CD4-positive, CD25-positive, alpha-beta regulatory T cell (primary cell): ENCODE measurements at places on chromosomes 4 and X.

- DNase-seq: no peak
These were observed 193.2 kb downstream of the PTTG2 start for GRCh38 chr4:38153387-38153760.

- no peak for DNase-seq
These were observed 30.3 kb upstream of the GLRB start for GRCh38 chr4:157045507-157046127.

DNA sequence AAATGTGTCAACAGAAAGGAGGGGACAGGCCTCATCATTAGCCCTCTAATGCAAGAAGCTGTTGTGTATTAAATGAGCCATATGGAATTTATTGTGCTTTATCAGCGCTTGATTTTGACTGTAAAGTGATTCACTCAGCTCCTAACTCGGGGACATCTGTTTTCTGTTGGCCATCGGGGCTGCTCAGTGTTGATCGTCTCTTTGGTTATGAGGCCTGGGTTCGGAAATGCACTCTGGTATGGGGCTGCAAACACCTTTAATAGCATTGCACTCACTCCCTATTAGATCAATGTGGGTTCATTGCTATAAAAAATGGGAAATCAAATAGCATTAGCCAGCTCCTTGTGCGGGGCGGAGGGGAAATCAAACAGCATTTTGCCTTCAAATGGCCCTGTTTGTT, 6.4 kb downstream of the ARX start:
- DNase-seq: no peak

DNA sequence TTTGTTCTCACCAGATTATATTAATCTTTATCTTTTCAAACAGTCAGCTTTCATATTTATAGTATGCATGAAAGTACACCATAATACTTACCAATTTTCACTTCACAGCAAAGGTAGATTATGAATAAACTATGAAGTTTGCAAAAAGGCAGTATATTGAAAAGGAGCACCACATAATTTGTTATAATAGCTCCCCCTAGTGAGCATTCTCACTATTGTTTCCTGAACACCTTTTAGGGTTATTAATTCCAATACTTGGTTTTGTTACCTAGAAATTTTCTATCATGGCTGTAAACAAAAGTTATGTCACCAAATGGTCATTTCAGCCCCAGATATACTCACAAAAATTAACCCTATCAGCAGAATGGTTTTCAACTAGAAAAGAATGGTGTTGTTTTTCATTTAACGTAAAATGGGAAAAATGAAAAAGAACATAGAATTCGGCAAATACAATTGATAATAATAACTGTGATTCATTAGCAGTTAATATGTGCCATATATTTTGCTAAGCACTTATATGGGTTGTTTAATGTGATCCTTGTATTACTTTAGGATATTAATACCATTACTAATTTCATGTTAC, 30.2 kb upstream of the NKX6-1 start:
- peak; percentile 32 for DNase-seq

GRCh38 chrX:7117587-7117986, 29.9 kb upstream of the STS start:
- DNase-seq: no peak

GRCh38 chr4:30518211-30518610, 202.0 kb upstream of the PCDH7 start:
- DNase-seq: no peak

GRCh38 chr4:61440321-61440720, 240.2 kb downstream of the ADGRL3 start:
- DNase-seq: no peak

GRCh38 chrX:82092307-82092706, 890.4 kb downstream of the SH3BGRL start:
- no peak for DNase-seq

- DNase-seq: no peak
These were observed 20.9 kb upstream of the MTM1 start for GRCh38 chrX:150547375-150548115.

- no peak for DNase-seq
These were observed 357.2 kb upstream of the GATB start for GRCh38 chr4:152117933-152118507.

DNA sequence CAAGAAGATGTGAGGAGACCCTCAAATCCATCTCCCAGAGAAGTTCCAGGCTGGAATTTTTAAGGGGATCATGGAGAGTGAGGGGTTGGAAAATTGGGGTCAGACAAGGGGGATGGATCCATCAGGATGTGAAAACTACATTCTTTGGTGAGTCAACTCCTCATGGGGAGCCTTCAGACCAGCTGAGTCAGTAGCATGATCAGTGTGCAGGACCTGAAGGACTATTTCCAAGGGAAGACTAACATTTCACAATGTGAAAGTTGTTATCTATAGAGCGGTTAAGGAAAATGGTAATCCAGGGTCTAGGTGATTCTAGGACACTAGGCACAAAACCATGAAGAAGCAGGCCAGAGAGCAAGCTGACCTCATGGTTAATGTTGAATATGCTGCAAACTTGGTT, 38.6 kb upstream of the CEP135 start:
- no peak for DNase-seq

DNA sequence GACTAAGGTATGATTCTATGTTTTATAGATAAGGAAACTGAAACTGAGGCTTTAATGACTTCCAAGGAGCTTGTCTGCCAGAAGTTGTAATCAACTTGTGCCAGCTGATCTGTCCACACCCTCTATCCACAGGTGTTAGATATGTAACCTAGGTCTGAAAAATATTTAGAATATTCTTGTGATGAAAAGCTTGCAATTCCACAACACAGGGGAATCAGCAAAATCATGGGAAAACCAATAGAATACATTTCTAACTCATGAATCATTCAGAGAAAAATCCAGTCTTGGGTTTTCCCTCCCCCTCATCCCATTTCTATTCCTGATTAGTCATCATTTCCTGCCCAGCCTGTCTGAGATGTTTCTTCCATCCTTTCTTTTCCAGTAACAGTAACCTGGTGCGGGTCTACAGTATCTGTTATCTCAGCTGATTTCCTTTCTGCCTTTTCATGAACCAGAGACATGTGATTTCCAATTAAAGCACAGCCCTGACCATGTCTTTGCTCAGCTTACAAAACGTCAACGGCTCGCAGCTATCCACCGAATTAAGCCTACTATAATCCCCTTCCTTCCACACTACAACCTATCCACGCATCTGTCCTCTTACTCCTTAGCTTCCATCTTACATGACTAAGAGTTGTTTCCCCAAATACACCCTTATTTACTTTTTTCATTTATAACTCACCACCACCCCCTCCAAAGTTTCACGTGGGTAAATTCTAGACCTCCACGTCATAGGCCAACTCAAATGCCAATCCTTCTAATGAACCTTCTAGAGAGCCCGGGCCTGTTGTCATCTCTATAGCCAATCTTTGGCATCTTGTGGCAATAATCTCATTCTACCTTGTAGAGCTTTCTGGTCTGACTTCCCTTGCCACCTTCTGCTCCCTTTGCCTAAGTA, 961 bp upstream of the NOCT start:
- DNase-seq: no peak

GRCh38 chrX:105475801-105476200, 255.3 kb upstream of the TEX13A start:
- DNase-seq: no peak

DNA sequence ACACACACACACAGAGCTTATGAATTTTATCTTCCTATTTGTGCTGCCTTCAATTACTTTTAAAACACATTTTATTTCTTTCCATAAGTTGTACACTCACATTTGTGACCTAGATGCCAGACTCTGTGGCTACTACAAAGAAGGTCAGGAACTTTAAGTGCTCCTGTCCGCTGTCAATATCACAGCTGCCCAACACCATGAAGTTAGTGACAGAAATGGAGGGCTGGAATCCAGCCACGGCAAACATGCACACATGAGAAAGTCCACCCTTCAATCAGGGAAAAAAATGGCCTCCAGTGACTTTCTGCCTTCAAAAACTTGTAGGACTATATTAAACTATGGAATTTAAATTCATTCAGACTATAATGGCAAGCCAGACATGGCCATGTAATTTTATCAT, 334.4 kb upstream of the FSTL5 start:
- DNase-seq: no peak

- no peak for DNase-seq
These were observed 678.1 kb downstream of the FAT4 start for GRCh38 chr4:125992891-125993290.

GRCh38 chr4:185559915-185560281, 24.6 kb upstream of the PDLIM3 start:
- DNase-seq: no peak

- DNase-seq: no peak
These were observed 121.8 kb downstream of the PTTG2 start for GRCh38 chr4:38082021-38082420.

GRCh38 chrX:73863852-73864251, 300.9 kb downstream of the CHIC1 start:
- DNase-seq: no peak

- no peak for DNase-seq
These were observed 3.5 kb upstream of the NAA10 start for GRCh38 chrX:153938226-153938786.

DNA sequence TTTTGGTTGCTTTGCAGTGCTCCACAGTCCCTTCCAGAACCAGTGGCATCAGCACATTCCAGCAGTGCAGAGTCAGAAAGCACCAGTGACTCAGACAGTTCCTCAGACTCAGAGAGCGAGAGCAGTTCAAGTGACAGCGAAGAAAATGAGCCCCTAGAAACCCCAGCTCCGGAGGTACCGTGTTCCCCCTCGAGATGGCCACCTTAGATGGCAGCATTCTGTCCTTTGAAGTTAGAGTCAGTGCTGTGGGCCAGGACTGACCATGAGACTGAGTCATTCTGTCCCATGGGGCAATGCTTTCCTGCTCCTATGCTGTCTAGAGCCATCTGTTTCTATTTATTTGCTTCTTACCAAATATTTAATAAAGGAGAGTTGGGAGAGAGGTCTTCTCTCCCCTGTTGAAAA, 112.3 kb downstream of the KLHL8 start:
- DNase-seq: no peak

DNA sequence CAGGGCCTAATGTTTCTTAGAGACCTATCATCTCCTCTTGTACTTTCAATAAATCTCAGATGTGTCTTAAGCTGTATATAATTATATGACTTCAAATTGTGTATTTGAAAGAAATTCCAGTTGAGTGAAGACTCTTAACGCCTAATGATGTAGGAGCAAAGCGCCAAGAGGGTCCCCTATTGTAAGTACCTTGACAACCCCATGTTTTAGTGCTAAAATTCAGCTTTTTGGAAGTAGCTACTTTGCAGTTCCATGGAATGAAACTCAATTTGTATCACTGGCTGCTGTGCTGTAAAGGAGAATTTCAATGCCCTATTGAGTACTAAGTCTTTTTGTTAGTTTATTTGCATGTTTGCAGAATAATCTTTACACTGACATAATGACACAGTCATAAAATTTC, 1826.6 kb upstream of the AGA start:
- no peak for DNase-seq

- DNase-seq: no peak
These were observed 203.8 kb upstream of the HS3ST1 start for GRCh38 chr4:11632483-11632882.

DNA sequence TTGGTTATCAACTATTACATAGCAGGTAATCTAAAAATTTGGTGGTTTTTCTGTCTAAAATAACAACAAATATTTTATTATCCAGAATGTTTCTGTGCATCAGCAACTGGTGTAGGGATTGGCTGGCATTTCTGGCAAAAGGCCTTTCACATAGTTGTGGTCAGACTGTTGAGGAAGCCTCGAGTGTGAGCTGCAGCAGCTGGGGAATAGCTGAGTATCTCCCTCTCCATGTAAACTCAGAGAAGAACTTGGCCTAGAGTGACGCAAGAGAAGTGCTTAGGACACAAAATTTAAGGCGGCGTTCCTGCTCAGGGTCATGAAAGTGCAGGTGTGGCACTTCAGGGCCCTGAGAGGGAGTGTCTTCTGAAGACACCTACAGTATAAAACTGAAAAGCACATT, 558.9 kb downstream of the SPOCK3 start:
- DNase-seq: no peak

GRCh38 chrX:69060631-69061408, 104.4 kb downstream of the PJA1 start:
- DNase-seq: no peak

GRCh38 chr4:133151691-133152329, 2.7 kb downstream of the PCDH10 start:
- DNase-seq: no peak

DNA sequence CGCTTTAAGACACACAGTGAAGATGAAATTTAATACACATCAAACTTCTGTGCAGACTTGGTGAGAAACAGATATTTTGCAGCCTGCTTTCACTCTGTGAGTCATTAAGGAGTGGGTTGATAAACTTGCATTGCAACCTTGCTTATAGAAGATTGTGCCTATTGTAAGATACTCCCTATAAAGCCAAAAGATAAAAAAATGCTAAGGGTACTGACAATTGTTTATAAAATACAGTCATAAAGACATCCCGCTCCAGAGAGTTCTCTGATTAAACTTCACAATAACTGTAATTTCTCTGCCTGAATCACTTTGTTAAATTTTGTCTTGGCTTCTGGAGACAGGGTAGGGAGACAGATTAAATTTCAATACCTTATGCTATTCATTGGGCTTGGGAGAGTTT, 49.1 kb downstream of the GALNT7 start:
- no peak for DNase-seq

- DNase-seq: no peak
These were observed 164.0 kb upstream of the TRAM1L1 start for GRCh38 chr4:117249333-117249732.

DNA sequence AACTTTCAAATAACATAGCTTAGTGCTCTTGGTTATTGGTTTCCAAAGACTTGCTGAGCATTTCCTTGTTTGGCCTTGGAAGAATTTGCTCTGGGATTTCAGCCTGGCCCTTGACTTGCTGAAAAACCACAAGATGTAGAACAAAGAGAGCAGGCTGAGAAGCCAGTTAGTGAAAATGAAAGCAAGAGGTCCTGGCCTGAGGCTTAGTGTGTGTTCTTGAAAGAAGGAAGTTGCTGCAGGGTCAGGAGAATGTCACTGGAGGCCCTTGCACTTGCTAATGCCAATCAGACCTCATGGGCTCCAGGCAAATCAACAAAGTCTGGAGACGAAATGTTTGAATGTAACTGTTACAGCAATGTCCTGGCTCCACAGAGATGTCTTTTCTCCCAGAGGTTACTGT, 79.4 kb downstream of the SYNPO2 start:
- no peak for DNase-seq

- peak; percentile 52 for DNase-seq
These were observed 622.1 kb downstream of the SPRY1 start for GRCh38 chr4:124018383-124019317.

DNA sequence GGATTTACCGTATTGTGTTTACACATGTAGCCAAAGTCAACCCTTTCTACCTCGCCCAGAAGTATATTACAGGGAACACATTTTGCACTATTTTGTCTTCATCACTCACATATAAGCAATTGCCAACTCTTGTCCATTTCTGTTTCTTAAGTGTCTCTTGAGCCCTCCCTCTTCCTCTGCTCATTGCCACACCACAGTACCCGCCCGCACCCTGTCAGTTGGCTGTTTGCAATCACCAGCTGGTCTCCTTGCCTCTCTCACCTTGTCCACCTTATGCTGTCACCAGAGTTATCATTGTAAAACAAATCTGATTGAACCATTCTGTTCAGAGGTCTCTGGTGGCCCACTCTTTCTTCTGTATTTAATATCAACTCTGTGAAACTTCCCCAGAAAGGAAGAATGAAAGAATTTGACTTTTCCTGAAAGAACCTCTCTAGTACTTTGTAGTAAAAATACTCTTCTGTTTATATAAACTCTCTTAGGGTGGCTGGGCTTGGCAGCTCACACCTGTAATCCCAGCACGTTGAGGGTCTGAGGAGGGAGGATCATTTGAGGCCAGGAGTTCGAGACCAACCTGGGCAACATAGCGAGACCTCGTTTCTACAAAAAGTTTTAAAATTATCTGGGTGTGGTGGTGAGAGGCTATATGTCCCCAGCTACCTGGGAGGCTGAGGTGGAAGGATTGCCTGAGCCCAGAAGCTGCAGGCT, 50.2 kb downstream of the ING2 start:
- no peak for DNase-seq
